Daoy (cell line): ENCODE measurements at places on chromosomes 16 and 17. TPM values are rescaled to one million over a fixed set of nuclear protein-coding genes. Genes with fewer than 3 reads are reported as not detected.

DNA sequence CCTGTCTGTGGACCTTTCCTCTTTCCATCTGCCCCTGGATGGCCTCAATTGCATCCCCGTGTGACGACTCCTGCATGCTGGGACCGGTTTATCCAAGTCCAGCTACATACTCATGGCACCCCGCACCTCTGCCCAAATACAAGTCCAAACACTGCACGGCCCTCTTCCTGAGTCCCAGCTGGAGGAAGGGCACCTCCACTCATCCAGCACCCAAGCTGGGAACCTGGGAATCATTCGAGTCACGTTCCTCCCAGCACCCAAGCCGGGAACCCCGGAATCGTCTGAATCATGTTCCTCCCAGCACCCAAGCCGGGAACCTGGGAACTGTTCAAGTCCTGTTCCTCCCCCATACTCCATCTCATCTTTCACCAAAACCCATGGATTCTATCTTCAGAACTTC is 10.2 kb downstream of the TRARG1 start:
- no peak for DNase-seq

GRCh38 chr17:6191405-6192324 is 121.5 kb downstream of the WSCD1 start:
- no peak for DNase-seq

- DNase-seq: peak; percentile 34
Observed at GRCh38 chr17:14813649-14814370, 451.3 kb downstream of the PMP22 start.

DNA sequence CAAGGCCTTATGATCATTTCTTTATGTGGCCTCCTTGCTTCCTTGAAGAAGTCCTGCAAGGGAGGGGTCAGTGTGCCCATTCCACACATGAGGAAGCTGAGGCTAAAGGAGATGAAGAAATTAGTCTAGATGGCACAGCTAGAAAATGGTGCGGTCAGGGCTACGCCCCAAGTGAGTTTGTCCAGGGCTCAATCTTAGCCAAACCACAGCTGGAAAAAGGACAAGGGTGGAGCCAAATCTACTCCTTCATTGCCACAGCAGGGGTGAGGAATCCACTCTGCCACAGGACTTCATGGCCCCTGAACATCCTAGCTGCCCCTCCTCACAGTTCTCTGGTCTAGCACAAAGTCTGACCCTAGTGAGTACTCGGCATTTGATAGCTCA is 16.2 kb downstream of the BEAN1 start:
- DNase-seq: no peak

DNA sequence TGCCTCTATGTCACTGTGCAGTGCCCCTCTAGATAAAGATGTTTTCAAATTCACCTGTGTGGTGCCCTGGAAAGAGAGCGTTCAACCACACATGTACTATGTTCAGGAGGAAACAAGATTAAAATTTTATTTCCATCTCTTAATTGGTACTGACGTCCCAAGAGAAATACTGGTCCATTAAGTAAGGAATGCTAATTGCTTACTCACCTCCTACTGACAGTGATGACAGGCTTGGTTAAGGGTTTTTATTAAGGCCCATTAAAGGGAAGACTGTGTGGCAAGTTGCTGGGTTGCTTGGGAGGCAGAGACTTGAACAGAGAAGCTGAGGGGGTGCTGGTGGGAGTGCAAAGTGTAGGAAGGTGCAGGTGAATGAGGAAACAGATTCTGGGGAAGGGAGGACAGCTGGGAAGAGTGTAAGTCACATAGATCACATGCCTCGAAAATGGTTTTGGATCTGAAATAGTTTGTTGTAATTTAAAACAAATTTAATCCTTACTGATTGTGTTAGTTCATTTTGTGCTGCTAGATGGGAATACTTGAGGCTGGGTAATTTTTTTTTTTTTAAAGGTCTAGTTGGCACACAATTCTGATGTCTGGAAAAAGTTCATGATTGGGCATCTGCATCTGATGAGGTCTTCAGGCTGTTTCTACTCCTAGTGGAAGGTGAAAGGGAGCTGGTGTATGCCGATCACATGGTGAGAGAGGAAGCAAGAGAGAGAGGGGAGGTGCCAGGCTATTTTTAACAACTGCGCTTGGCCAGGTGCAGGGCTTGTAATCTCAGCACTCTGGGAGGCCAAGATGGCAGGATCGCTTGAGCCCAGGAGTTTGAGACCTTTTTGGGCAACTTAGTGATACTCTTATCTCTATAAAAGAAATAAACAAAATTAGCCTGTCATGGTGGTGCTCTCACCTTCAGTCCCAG is 140.5 kb downstream of the CACNG3 start:
- no peak for DNase-seq

DNA sequence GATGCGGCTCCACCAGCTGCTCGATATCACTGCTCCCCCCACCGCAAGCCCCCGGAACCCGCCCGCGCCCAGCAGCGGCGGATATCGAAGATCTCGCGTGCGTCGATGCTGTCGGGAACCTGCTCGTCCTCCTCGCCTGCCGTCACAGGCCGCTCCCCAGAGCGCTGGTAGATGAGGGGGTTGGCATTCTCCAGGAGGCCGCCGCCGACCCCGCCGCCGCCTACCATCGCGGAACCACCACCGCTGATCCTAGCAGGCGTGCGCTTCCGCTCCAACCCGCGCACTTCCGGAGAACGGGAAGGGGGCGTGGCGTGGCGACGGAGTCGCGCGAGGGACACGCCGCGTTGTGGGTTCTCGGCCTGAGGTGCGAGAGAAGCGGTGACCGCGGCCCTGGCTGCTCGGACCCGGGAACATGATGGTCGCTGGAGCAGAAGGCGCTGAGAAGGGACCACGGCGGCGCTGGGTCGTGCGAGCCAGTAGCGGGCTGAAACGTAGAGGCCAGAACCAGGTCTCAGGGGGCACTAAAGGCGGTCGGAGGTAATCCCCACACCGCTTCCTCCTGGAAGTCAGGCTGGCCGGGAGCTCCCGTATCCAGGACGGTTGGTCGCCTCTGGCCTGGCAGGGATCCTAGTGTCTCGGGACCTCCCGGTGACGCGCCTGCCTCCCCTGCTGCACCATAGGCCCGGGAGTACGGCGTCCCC is at the start of gene CIAO2B:
Gene CIAO2B, minus strand, starts transcription at position 265 of the 701 bp plus-strand sequence. Its CDS starts 38 bp downstream, at position 227.
- peak; percentile 89 for DNase-seq

DNA sequence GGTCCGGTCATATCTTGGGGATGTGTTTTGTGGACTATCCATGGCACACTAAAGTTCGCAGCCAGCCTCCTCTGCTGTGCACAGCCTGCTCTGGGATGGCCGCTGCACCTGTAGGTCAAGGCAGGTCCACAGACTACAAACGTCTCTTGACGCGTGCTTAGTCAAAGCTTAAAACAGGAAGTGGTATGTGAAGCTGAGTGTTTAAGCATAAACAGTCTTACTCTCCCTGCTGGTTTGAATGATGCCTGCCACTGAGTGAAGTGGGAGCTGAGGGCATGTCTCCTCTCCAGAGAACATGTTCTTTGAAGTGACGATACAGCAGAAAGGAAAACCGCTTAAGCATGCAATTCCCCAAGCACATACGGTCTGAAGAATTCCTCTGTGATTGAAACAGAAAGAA is 365.6 kb downstream of the SLC39A11 start:
- DNase-seq: peak; percentile 43

The GPR179 gene
- under 0.01 and 0.11 TPM in 2 replicates for total RNA-seq

The EFCAB5 gene
- total RNA-seq: 0.03 and 0.23 TPM in 2 replicates
